ENCODE measurements at places on chromosomes 16 and 17. TPM values are rescaled to one million over a fixed set of nuclear protein-coding genes. Genes with fewer than 3 reads are reported as not detected.
A peak's percentile ranks its signal among the peaks of the same experiment; 100 is the strongest.

DNA sequence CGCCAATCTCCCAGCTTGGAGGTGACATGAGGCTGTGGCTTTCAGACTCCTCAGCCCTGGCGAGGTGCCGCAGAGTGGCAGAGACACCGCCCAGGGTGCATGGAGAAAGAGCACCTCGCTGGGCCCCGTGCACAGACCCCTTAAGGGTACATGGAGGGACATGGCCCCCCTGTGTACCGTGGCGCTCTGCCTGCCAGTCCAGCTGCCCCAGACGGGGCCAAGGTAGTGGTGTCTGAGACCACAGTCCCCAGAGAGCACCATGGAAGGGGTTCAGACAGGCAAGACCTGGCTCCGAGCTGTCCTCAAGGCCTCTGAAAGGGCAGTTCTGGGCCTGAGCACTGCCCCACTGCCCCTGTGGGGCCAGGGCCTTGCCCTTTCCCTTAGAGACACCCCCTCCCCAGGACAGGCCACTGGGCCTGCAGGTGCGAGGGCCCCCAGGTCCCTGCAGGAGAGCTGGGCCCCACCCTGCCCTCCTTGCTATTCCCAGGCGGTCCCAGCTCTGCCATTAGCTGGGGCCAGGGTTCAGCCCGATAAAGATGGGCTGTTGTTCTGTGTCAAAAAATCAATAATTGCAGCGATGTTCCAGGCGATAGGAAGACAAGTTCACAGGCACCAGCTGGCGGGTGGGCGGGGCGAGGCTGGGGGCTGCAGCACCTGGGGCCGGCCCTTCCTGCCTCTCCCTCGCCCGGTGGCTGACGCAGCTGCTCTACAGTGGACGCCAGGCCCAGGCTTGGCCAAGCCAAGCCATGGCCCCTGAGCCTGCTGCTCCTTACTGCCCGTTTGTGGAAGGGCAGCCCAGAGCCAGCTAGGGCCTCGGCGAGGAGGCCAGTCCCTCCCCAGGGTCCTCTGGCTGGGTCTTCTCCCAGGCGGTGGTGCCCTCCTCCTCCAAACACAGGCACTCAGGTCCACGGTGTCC is 51.7 kb downstream of the ZFPM1 start:
- DNase-seq = no peak
- H3K27me3 ChIP-seq = no peaks in the 10 kb centered on the region
- peaks cover 43% of the 10 kb centered on the region for H3K4me1 ChIP-seq
- peak overlapping the region; percentile 20 for H3K27ac ChIP-seq
- no peak overlapping the region for H3K4me3 ChIP-seq
- peaks cover 3% of the 10 kb centered on the region for H3K36me3 ChIP-seq

- peaks cover 17% of the 10 kb centered on the region for H3K36me3 ChIP-seq
- H3K4me1 ChIP-seq = peaks cover 51% of the 10 kb centered on the region
- DNase-seq = no peak
- no peak overlapping the region for H3K4me3 ChIP-seq
- H3K27ac ChIP-seq = peak overlapping the region; percentile 50
Measured at GRCh38 chr17:35523296-35523695, 14.2 kb downstream of the SLFN12L start.

- no peak overlapping the region for H3K27ac ChIP-seq
- no peak overlapping the region for H3K4me3 ChIP-seq
- H3K4me1 ChIP-seq = peaks cover 15% of the 10 kb centered on the region
- no peaks in the 10 kb centered on the region for H3K36me3 ChIP-seq
Measured at GRCh38 chr17:75463603-75464002, 7.2 kb downstream of the TMEM94 start.

DNA sequence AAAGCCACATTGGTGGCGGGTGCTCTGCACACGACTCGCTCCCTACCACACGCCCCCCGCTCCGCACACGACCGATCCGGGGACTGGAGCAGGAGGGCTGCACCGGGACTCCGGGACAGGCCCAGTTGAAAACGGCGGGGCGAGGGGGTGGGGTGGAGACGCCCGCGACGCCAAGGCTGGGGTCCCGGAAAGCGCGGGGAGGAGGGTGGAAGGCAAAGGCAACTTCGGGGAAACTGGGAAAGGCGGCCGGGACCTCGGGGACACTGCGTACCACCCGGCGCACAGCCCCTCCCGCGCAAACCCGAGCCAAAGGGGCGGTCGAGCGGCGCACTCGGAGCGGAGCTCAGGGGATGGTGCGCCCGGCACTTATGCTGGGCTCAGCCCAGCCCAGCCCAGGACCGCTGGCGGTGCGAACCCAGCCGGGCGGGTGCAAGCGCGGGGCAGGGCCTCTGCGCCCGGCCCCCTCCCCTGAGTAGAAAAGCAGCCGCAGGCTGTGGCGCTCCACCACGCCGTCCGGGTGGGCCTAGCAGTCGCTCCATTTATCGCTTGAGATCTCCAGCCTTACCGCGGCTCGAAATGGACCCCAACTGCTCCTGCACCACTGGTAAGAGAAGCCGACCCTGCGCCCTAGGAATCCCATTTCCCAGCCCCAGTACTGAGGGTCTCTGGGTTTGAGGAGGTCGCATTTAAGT is at the start of gene MT1M:
MT1M (plus strand) TSS at position 504 of the 692 bp plus-strand sequence; CDS start at position 577, 73 bp downstream.
- no peaks in the 10 kb centered on the region for H3K36me3 ChIP-seq
- H3K4me3 ChIP-seq = no peak within 1 kb of the TSS
- H3K27me3 ChIP-seq = peaks cover 39% of the 10 kb centered on the region
- peak; percentile 26 for DNase-seq
- peaks cover 16% of the 10 kb centered on the region for H3K4me1 ChIP-seq

GRCh38 chr17:47975189-47975822 is 4.4 kb downstream of the CDK5RAP3 start:
- H3K27me3 ChIP-seq = no peaks in the 10 kb centered on the region
- peaks cover 12% of the 10 kb centered on the region for H3K4me1 ChIP-seq
- peaks cover 50% of the 10 kb centered on the region for H3K36me3 ChIP-seq
- no peak overlapping the region for H3K4me3 ChIP-seq

DNA sequence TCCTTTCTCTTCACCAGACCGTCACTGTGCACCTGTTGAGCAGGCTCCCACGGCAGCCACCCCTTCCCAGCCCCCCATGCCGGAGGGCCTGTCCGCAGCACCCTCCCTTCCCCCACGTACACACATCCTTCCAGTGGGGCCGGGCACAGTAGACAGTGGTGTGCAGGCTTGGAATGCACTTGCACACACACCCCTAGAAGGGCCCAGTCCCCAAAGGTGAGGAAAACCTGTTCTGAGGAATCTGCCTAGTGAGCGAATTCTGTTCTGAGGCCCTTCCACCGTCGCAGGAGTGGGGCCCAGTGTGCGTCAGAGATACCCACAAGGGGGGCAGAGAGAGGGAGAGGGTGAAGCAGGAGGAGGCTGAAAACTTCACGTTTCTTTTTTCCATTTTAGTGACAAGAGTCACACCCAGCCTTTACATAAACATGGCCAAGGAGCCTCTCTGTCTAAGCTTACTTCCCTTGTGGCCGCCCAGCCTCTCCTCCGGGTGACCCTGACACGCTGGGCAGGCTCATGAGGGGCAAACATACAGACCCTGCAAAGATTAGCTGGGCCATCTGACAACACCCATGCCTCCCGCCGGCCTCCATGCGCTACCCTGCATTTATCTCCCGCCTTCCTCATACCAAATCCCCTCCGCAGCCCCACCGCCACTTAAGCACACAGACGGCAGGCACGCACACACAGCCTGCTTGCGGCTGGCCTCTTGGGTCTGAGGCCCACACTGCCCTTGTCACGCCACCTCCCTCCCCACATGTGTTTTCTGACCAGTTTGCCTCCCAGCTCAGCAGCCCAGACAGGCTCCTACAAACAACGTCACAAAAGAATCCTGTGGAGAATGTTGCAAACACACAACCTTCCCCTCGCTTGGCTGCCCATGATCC is 1.8 kb downstream of the ZBTB4 start:
- H3K4me3 ChIP-seq = peak overlapping the region; percentile 74
- no peaks in the 10 kb centered on the region for H3K27me3 ChIP-seq
- DNase-seq = peak; percentile 68
- no peaks in the 10 kb centered on the region for H3K36me3 ChIP-seq

- H3K4me1 ChIP-seq = no peaks in the 10 kb centered on the region
- no peak overlapping the region for H3K27ac ChIP-seq
- H3K36me3 ChIP-seq = no peaks in the 10 kb centered on the region
- no peak overlapping the region for H3K4me3 ChIP-seq
- DNase-seq = no peak
Measured at GRCh38 chr16:79725051-79725450, 124.5 kb upstream of the MAF start.

GRCh38 chr17:12459736-12460135 is 206.0 kb upstream of the MYOCD start:
- H3K4me3 ChIP-seq = no peak overlapping the region
- no peaks in the 10 kb centered on the region for H3K4me1 ChIP-seq
- DNase-seq = no peak
- H3K27ac ChIP-seq = no peak overlapping the region
- no peaks in the 10 kb centered on the region for H3K36me3 ChIP-seq
- no peaks in the 10 kb centered on the region for H3K27me3 ChIP-seq

DNA sequence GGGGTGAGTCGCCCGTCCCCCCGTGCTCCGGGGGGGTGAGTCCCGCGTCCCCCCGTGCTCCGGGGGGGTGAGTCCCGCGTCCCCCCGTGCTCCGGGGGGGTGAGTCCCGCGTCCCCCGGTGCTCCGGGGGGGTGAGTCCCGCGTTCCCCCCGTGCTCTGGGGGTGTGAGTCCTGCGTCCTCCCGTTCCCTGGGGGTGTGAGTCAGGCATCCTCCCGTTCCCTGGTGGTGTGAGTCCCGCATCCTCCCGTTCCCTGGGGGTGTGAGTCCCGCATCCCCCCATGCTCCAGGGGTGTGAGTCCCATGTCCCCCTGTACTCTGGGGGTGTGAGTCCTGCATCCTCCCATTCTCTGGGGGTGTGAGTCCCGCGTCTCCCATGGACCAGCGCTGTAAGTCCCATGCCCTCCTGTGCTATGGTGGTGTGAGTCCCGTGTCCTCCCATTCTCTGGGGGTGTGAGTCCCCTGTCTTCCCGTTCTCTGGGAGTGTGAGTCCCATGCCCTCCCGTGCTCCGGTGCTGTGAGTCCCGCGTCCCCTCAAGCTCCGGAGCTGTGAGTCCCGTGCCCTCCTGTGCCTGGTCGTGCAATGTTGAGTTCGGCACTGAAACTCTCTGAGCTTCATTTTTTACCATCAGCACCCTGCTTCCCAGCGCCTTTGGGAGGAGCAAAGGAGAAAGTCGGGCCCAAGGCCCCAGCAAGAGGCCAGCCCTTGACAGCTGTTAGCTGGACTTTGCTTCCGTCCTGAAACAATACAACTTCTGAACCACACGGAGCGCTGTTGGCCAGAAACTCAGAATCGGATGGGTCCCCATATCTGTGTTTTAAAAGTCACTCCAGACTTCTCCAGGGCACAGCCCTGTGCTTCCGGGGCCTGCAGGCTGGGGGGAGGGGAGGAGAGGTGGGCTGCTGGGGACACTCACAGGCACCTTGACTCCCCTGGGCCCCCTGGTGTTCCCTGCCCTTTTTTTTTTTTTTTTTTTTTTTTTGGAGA is 11.5 kb upstream of the ZC3H18 start:
- H3K27ac ChIP-seq = no peak overlapping the region
- H3K4me3 ChIP-seq = no peak overlapping the region
- H3K27me3 ChIP-seq = no peaks in the 10 kb centered on the region

GRCh38 chr16:4500272-4500671 is 24.1 kb downstream of the HMOX2 start:
- H3K27ac ChIP-seq = no peak overlapping the region
- no peak for DNase-seq
- no peaks in the 10 kb centered on the region for H3K27me3 ChIP-seq
- no peak overlapping the region for H3K4me3 ChIP-seq

DNA sequence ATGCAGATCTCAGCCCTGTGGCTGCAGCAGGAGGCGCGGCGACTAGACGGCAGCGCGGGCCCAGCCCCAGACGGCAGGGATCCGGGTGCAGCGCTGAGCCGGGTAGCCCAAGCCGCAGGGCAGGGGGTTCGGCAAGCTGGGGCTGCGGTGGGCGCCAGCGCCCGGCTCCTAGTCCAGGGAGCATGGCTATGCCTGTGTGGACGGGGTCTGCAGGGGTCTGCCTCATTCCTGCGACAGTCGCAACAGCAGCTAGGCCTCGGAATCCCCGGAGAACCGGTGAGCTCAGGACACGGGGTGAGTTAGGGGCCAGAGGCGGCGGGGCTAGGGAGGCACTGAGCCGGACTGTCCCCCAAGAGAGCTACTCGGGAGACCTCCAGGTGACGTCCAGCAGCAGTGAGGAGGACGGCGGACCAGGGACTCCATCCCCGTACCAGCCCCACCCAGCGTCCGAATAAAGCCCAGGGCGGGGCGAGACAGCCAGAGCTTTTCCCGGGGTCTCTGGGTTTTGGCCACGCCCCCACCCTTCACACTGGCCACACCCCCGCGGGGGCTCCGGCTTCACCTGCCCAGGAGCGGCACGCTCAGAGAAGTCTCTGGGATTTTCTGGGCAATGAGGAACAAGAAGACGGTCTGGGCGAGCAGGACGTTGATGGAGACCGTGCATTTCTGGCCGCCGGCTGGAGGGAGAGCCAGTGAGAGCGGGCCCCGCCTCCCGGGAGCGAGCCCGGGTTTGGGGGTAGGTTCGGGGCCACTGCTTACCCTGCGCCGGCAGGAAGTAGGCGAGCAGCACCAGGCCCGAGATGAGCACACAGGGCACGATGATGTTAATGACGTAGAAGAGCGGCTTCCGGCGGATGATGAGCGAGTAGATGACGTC is 1.1 kb downstream of the C17orf107 start:
- peak overlapping the region; percentile 88 for H3K27ac ChIP-seq
- H3K27me3 ChIP-seq = peaks cover 10% of the 10 kb centered on the region
- H3K4me1 ChIP-seq = peaks cover 58% of the 10 kb centered on the region
- peak overlapping the region; percentile 74 for H3K4me3 ChIP-seq
- H3K36me3 ChIP-seq = peaks cover 16% of the 10 kb centered on the region
- peak; percentile 71 for DNase-seq

DNA sequence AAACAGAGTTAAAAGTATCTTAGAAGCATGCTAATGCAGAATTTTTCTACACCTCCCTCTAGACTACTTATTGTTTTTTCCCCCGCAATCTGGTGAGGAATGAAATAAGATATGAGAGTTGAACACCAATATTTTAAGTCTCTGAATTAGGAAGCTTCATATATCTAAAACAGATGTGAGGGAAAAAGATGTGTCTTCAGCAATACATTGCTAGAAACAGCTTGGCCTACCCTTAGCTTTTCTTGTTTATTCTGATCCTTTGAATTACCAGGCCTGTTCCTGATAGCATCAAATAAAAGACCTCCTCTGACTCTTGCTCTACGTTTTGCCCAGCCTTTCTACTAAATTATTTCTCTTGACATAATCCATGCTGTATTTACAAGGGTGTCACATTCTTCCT is 221.8 kb downstream of the CDH11 start:
- no peaks in the 10 kb centered on the region for H3K4me1 ChIP-seq
- DNase-seq = no peak
- H3K36me3 ChIP-seq = no peaks in the 10 kb centered on the region
- no peak overlapping the region for H3K4me3 ChIP-seq
- no peak overlapping the region for H3K27ac ChIP-seq

GRCh38 chr17:73503560-73503959 is 140.7 kb downstream of the SDK2 start:
- DNase-seq = no peak
- no peak overlapping the region for H3K27ac ChIP-seq
- no peaks in the 10 kb centered on the region for H3K36me3 ChIP-seq
- H3K27me3 ChIP-seq = no peaks in the 10 kb centered on the region

- no peaks in the 10 kb centered on the region for H3K27me3 ChIP-seq
- H3K4me3 ChIP-seq = no peak overlapping the region
- DNase-seq = no peak
- no peaks in the 10 kb centered on the region for H3K4me1 ChIP-seq
- H3K36me3 ChIP-seq = peaks cover 10% of the 10 kb centered on the region
Measured at GRCh38 chr17:3589784-3590183, 19.4 kb downstream of the TRPV1 start.

- H3K27me3 ChIP-seq = no peaks in the 10 kb centered on the region
- H3K4me3 ChIP-seq = no peak overlapping the region
- H3K4me1 ChIP-seq = peaks cover 36% of the 10 kb centered on the region
- peaks cover 2% of the 10 kb centered on the region for H3K36me3 ChIP-seq
Measured at GRCh38 chr17:80937462-80938381, 53.9 kb upstream of the CHMP6 start.

LGALS9B gene
- total RNA-seq = 40.8 TPM

KRT17 gene
- total RNA-seq = not detected

KRT39 gene
- not detected for total RNA-seq

ACSM3 gene
- total RNA-seq = 4.4 TPM

TMEM231 gene
- total RNA-seq = 2.1 TPM

FBXO31 gene
- total RNA-seq = 47.2 TPM

ALOX15B gene
- total RNA-seq = not detected

All from natural killer cell (primary cell).